ENCODE measurements at places on chromosomes 4 and X. TPM values are rescaled to one million over a fixed set of nuclear protein-coding genes. Genes with fewer than 3 reads are reported as not detected.

DNA sequence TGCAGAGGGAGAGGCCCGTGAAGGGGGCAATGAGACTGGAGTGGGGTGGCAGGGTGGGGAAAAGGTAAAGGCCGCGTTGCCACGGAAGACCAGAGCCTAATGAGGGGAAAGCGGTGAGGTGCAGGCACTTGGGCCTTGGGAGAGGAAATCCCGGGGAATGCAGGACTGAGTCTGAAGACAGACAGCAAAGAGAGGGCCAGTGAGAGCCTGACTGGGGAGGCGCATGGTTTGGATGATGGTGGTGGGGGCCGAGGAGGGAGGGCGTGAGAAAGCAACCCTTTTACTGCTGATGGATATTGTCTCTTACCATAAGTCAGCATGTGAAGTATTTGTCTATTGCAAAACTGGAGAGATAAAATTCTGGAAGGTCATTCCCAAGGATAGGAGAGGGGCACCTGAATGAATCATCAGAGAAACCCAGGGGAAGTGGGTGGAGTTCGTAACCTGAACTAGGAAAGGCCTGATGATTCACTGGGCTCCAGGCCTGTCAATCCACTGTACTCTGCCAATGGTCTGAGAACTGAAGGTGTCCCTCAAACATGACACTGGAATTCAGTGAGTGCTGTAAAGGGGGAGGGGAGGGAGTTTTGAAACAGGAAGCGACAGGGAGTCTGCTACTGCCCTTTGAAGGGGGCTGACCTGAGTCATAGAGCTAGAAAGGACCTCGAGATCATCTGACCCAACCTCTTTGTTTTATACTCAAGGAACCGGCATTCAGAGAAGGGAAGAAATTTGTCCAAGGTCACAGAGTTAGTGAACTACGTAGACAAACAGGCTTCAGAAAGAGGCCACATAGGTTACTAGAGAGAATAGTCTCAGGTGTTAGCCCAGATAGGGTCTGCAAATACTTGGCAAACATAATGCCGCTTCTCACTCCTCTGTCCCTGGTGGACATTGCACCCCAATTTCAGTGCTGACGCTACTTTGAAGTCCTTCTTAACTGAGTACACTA, 52.2 kb downstream of the NALF2 start:
- peak; percentile 6 for DNase-seq

- DNase-seq: no peak
These were observed 66.8 kb upstream of the SH3RF1 start for GRCh38 chr4:169337510-169337909.

NMU gene
- total RNA-seq: 8.6 TPM

GRCh38 chr4:108107729-108108382, 60.9 kb downstream of the LEF1 start:
- no peak for DNase-seq

DNA sequence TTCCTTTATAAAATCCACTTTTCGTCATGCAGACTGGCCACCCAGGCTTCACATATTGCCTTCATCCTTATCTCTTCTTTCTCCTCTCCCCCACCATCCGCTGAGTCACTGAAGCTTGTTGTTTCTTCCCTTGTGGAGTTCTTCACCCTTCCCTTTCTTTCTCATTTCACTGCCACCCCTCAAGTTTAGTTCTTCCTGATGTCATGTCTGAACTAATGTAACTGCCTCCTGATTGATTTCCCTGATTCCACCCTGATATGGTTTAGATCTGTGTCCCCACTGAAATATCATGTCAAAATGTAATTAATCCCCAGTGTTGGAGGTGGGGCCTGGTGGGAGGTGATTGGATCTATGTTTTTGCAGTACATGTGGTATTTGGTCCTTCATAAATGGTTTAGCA, 151.4 kb downstream of the CPEB2 start:
- no peak for DNase-seq

FRMPD4 gene
- not detected for total RNA-seq

TMEM156 gene
- total RNA-seq: not detected

PDGFRA gene
- total RNA-seq: not detected

MUC7 gene
- total RNA-seq: not detected

KLB gene
- total RNA-seq: 0.23 TPM

DNA sequence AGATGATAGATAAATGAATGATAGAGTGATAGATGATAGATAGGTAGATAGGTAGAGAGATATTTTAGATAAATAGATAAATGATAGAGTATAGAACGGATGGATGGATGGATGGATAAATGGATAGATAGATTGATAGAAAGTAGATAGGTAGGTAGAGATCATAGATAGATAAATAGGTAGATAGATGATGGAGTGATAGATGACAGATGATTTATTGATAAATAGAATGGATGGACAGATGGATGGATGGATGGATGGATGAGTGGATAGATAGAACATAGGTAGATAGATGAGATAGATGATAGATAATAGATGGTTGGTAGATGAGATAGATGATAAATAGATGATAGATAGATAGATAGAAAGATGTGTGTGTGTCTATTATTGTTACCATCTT, 49.5 kb downstream of the ARSD start:
- DNase-seq: no peak

MAGEE2 gene
- not detected for total RNA-seq

LUZP4 gene
- not detected for total RNA-seq

- no peak for DNase-seq
These were observed 671.6 kb upstream of the BOD1L1 start for GRCh38 chr4:14299166-14299565.

GRCh38 chr4:16079046-16079445, 4.8 kb downstream of the PROM1 start:
- no peak for DNase-seq

PPARGC1A gene
- 0.08 TPM for total RNA-seq

GRCh38 chr4:24468071-24468470, 116.3 kb downstream of the DHX15 start:
- no peak for DNase-seq

TBX22 gene
- total RNA-seq: not detected

DNA sequence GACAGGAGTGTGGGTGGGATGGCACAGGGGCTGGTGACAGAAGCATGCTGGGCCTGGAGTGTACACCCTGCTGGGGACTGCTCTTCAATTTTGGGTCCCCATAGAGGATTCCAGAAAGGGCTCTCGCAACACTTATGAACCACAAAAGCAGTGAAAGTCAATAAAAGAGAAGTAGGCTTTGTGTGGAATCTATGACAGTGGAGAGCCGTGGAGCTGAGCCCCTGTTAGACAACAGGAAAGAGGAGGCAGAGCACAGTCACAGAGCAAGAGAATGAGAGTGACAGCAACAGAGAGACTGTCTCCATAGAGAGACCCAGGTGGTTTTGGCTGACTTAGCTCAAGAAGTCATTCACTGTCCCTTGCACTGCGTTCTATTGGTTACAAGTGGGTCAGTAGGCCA, 135.1 kb upstream of the ATP6AP2 start:
- DNase-seq: no peak

PDLIM3 gene
- total RNA-seq: not detected

RPS6KA3 gene
- 18.0 TPM for total RNA-seq

DNA sequence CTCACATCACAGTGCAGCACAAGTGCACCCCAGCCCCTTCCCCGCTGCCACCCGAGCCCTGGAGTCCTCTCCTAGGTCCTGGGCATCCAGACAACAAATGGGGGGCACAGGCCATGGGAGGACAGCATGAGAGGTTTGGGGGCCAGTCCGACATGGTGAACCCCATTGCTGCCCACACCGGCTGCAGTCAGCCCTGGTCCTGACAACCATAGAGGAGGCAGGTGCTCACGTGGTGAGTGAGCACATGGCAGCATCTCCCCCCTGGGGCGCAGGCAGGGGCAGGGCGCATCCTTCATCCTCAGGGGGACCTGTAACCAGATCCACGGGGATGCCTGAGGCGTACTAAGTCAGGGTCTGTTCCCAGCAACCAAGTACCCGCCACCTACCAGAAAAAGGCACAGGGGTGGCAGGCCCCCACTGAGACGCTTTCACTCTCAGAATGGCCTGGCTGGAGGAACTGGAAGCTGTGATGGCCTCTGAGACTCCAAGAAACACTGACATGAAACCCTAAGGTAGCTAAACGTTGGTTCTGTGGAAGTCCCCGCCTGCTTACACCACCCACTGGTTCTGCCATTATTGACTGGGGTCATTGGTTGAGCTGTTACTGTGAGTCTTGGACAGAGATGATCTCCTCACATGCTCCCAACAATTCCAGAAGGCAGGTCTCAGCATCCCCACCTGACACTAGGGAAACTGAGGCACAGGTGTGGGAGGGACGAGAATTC, 6.5 kb downstream of the ZFYVE28 start:
- DNase-seq: no peak

DNA sequence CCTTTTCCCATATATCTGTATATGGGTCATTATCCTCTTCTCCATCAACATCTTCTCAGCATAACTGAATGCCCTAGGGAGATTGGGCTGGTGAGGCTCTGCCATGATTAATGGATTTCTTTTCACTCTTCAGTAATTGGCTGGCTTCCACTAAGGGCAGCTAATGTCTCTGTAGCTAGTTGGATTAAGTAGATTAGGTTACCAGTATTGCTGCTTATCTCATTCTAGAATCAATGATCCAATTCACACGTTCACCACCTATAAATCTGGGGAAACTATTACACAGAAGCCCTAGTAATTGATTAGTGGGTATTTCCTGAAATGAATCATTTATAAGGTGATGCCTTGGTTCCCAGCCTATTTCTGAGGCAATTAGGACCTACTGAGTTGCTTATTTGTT, 94.8 kb downstream of the KDR start:
- DNase-seq: no peak

PPP1R2C gene
- not detected for total RNA-seq

- DNase-seq: no peak
These were observed 150.1 kb downstream of the AR start for GRCh38 chrX:67693928-67694327.

DNA sequence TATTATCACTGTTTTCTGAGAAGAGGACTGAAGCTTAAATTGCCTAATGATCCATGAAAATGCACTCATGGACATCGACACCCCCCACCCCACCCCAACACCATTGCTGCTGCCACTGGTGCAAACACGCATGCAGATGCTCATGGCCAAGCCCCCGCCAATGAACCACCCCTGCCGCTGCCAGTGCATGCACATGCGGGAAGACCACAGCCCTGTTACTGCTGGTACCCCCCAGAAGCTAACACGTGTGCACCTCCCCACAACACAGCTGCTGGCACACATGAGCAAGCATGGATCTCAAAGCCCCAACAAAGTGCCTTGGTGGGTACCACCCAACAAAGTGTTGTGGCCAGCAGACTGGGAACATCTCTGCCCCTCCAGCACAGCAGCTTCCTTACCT, 594.1 kb upstream of the FAT1 start:
- DNase-seq: no peak

DNA sequence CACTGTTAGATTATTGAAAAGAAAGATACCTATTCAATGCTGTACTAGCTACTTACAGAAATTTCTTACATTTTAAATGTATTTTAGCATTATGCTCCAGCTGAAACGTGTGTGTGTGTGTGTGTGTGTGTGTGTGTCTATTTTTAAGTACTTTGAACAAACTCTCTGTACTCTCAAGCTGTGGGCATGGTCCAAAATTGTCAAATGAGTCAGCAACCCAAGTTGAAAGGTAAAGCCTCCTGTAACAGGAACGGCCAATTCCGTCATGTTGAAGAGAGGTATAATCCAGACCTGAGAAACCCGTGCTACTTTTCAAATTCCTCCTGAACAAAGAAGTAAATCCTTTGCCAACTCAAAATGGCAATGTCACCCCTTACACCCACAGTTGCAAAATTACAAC, 20.5 kb downstream of the MAOB start:
- peak; percentile 52 for DNase-seq

DNA sequence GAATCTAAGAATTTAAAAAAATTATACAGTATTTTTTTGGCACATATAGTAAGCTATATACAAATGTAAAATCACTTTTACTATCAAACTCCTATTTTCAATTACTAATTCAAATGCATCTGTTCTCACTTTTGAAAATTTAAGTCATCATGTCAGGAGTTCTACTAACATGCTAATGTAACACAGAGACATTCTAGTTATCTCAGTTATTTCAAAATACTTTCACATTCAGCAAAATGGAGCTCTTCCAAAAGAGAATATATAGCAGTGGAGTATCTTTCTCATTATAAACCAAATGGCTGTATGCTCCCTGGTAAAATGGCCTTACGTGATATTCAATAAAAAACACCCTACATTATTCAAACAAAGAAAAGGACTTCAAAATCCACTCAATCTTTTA, 42.3 kb downstream of the RFC1 start:
- DNase-seq: no peak

KLHL4 gene
- not detected for total RNA-seq

DNA sequence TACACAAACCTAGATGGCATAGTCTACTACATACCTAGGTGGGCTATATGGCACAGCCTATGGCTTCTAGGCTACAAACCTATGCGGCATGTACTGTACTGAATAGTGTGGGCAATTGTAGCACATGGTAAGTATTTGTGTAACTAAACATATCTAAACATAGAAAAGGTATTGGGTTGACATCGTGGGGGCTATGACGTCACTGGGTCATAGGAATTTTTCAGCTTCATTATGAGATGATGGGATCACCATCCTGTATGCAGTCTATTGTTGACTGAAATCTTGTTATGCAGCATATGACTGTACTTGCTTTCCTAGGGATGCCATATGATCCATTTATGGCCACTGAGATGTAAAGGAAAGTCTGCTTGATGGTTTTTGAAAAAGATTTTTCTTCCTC, 1.9 kb upstream of the EXOC1L start:
- no peak for DNase-seq

DNA sequence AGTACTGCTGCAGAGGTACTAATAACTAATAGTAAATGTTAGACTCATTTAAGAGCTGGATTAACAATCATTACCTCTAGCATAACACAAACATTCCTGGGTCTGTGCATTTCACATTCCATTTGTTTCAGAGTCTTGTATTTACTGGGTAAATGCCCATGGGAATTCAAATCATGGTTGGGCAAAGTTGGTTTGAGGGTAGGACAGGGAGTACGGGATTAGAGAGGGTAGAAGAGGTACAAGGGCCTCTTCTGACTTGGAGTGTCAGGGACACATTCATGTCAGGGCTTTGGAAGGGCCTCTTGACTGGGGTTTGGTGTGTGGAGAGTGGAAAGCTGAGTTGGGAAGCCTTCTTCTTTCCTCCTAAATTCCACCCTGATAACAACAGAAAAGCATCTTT, 65.9 kb downstream of the WWC2 start:
- DNase-seq: no peak

- no peak for DNase-seq
These were observed 4.5 kb upstream of the DCAF12L1 start for GRCh38 chrX:126557151-126557550.

DCAF4L1 gene
- total RNA-seq: 0.13 TPM

DNA sequence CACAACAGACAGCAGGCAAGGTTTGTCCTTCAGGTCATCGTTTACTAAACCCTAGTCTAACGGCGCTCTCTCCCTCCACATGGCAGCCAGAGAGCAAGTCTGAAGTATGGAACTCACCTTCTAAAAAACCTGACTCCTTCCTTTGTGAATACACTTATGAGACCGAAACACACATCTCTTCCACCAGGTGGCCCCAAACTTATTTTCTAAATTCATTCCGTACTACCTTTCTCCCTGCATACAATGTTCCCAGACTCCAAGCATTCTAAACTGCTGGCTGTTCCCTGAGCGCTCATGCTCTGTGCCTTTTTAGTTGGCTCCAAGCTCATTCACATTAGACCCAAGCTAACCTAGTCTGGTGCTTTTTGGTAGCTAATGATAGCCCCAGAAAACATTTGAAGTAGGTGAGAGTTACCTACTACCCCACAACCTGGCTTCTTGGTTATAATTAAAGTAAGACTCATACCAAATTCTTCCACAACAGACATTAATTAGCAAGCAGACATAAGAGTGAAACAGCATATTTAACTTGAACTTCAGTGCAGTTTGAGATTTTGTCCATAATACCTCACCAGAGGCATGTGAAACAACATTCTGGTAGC, 67.6 kb upstream of the DCLK2 start:
- DNase-seq: peak; percentile 66

GRCh38 chr4:53702334-53703266, 111.3 kb upstream of the LNX1 start:
- DNase-seq: peak; percentile 77
